ENCODE measurements at places on chromosomes 5 and 9. TPM values are rescaled to one million over a fixed set of nuclear protein-coding genes. Genes with fewer than 3 reads are reported as not detected.

DNA sequence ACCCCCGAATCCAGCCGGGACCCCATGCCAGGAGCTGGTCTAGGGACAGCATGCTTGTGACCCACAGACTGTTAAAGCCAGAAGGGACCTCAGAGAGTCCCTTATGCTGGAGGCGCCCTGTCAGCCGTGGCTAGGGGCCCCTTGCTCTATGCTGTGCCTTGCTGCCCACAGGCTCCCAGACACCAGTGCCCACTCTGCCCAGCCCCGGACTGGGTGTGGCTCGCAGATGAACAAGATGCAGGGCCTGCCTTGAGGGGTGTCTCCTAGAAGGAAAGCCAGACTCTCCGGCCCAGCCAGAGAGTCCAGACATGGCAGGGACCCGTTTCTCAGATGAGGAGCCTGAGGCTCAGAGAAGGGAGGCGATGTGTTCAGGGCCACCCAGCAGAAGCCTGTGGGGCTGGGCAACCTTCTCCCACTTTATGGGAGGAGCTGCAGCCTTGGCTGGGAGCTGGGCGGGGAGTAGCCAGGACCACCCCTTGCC, 85.7 kb downstream of the LMX1B start:
- peaks cover 11% of the 10 kb centered on the region for H3K27me3 ChIP-seq
- H3K4me1 ChIP-seq, result no peaks in the 10 kb centered on the region

- no peak for DNase-seq
- no peaks in the 10 kb centered on the region for H3K36me3 ChIP-seq
- no peak overlapping the region for H3K4me3 ChIP-seq
- no peaks in the 10 kb centered on the region for H3K4me1 ChIP-seq
Measured at GRCh38 chr9:115650768-115651167, 502.8 kb upstream of the PAPPA start.

- H3K27me3 ChIP-seq, result no peaks in the 10 kb centered on the region
- H3K4me3 ChIP-seq, result no peak overlapping the region
- no peaks in the 10 kb centered on the region for H3K36me3 ChIP-seq
Measured at GRCh38 chr5:55081541-55081940, 20.9 kb upstream of the GZMA start.

- no peak overlapping the region for H3K4me3 ChIP-seq
- no peaks in the 10 kb centered on the region for H3K27me3 ChIP-seq
- H3K36me3 ChIP-seq, result no peaks in the 10 kb centered on the region
- no peak for DNase-seq
Measured at GRCh38 chr5:2562036-2562435, 189.4 kb downstream of the IRX2 start.

GRCh38 chr5:133358271-133358670, 254.1 kb downstream of the FSTL4 start:
- no peaks in the 10 kb centered on the region for H3K36me3 ChIP-seq
- DNase-seq, result no peak
- H3K27ac ChIP-seq, result no peak overlapping the region
- H3K4me1 ChIP-seq, result no peaks in the 10 kb centered on the region

DNA sequence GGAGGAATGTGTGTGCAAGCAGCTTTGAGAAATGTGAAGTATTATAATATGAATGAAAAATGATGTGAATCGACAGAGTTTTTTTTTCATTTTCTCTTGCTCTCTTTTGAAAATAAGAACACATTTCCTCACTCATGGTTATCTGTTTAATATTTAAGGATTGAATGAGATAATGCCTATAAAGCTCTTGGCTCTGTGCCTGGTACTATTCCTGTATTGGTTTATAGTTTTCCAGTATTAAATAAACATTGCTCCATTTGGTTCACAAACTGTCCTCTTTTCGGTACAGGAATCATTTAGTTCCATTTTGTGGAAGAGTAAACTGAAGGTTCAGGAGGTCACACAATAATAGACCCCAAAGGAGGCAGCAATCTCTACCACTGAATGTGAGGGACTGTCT, 1185.5 kb upstream of the WWC1 start:
- H3K27ac ChIP-seq, result no peak overlapping the region
- no peaks in the 10 kb centered on the region for H3K4me1 ChIP-seq
- no peaks in the 10 kb centered on the region for H3K27me3 ChIP-seq
- DNase-seq, result no peak

- H3K27ac ChIP-seq, result peak within 1 kb of the TSS; percentile 40
- H3K4me3 ChIP-seq, result peak within 1 kb of the TSS; percentile 77
- no peak for DNase-seq
- H3K27me3 ChIP-seq, result no peaks in the 10 kb centered on the region
- peaks cover 11% of the 10 kb centered on the region for H3K4me1 ChIP-seq
Measured at GRCh38 chr9:128420651-128421481, at the start of gene CERCAM. CERCAM (plus strand) TSS chr9:128420857; CDS start chr9:128420878, 21 bp downstream.

GRCh38 chr9:85401998-85402397, 339.8 kb downstream of the AGTPBP1 start:
- H3K4me3 ChIP-seq, result no peak overlapping the region
- no peak overlapping the region for H3K27ac ChIP-seq
- no peaks in the 10 kb centered on the region for H3K27me3 ChIP-seq
- H3K4me1 ChIP-seq, result no peaks in the 10 kb centered on the region
- H3K36me3 ChIP-seq, result no peaks in the 10 kb centered on the region
- no peak for DNase-seq

DNA sequence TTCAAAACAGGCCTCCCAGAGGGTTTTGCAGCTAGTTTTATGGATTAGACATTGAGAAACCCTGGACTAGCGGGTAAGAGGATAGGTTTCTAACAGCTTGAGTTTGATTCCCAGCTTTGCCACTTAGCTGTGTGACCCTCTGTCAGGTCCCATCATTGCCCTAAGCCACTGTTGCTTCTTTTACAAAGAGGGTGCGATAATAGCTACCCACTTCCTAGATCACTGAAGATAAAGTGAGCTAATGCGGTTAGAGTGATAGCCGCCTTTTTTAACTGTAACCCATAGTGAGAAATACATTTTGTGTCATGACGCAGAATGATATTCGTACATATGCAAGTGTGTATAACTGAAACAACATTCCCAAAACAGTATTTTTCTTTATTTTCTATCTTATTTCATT, 40.3 kb downstream of the CSF1R start:
- H3K36me3 ChIP-seq, result peaks cover 6% of the 10 kb centered on the region
- no peak overlapping the region for H3K4me3 ChIP-seq
- no peak for DNase-seq
- no peak overlapping the region for H3K27ac ChIP-seq
- H3K4me1 ChIP-seq, result no peaks in the 10 kb centered on the region

DNA sequence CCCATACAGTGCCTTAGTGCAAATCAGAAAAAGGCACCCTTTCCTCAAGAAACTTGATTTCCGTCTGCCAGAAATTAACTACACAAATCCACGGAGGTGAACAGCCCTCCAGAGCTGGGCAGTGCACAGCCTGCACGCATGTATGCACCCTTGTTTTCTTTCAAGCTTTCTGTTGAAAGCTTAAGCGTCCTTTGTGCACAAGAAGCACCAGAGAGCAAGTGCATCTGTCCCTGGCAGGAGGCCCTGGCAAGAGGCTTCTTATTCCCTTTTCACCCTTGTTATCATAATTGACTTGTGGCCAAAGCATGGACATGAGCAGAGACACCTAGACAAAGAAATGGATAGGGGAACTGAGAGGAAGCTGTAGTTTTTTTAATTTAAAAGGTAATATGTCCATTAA, 47.4 kb upstream of the ATG10 start:
- no peaks in the 10 kb centered on the region for H3K4me1 ChIP-seq
- no peak overlapping the region for H3K27ac ChIP-seq
- H3K36me3 ChIP-seq, result no peaks in the 10 kb centered on the region
- no peaks in the 10 kb centered on the region for H3K27me3 ChIP-seq
- DNase-seq, result no peak

The HTR1A gene
- total RNA-seq, result not detected

The OR13D1 gene
- not detected for total RNA-seq

The ZNF658 gene
- total RNA-seq, result 2.5 TPM

The ZDHHC21 gene
- 4.3 TPM for total RNA-seq

The CDH9 gene
- total RNA-seq, result not detected
